NCI-H748 treated with DMSO at 0.1 percent for 48 hours (cell line): ENCODE measurements at places on chromosomes 6 and 20.

DNA sequence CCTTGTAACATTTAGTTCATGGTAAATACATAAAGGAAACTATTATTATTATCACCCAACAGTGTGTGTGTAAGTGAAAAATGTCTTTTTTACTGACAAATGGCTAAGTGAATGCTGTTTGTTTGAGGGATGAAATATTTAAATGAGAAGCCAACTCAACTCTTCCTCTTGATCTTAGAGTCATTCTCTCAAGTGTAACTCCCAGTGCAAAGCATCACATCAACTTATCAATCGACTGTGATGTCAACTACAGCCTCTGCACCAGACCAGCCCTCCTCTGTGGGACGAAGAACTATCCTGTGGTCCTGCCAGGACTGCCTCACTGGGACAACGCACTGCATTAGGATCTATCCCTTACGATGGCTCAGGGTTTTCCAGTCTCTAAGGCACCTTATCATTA is 5.3 kb downstream of the C6orf15 start:
- no peak for DNase-seq

DNA sequence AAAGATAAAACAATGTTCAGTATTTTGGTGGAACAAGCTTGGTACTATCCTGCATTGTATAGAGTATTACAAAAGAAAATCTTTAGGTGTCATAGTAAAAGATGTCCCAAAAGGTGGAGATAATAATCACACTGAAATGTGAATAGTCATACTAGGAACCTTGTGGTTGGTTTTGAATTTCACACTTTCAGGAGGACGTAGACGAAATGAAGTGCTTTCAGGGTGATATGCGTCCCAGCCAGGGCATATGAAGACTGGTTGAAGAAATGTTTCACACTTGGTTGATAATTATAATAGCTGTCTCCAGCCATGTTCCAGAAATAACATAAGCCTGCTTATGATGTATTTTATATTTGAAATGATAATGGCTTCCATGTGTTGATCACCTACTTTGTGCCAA is 60.4 kb downstream of the SCAND1 start:
- DNase-seq, result no peak

DNA sequence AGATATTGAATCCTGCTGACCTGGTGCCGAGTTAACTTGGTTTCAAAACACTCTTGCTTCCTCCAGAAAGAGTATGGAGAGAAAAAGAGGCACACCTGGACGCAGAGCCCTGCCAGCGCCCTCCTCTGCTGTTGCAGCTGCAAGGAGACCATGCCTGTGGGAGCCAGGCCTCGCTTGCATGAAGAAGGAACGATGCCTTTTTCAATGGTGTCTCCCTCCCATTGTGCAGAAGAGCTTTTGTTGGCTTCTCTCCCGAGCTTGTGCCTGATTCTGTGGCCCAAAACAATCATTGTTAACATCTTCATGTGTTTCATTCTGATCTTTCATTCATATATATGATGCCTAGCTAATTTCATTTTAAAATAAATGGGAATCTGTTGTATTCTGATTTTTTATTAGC is 98.1 kb downstream of the FAM120B start:
- DNase-seq, result no peak

- DNase-seq, result peak; percentile 16
Observed at GRCh38 chr20:6122111-6122872, 538 bp downstream of the FERMT1 start.

- peak; percentile 98 for DNase-seq
Observed at GRCh38 chr6:159789377-159790148, at the start of gene TCP1. Gene TCP1 (minus strand): TSS chr6:159789602. CDS start chr6:159789468, 134 bp downstream.

DNA sequence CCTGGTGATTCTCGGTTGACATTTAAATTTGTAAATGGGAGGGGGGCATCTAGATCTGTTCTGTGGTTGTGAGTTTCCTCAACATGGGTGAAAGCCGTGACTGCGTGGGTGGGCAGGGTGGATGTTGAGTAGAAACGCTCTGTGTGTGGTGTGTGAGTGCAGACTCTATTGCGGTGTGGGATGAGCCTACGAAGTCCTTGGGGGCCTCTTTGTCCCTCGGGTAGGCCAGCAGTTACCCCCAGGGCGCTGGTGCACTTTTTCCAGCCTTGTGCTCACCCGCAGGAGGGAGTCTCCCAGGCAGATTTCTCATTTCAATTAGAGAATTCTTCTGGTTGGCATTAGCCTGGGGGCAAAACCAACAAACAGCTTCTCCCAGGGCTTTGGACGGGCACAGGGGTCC is 10.6 kb downstream of the TOX2 start:
- no peak for DNase-seq

GRCh38 chr6:154624038-154624599 is 109.1 kb upstream of the SCAF8 start:
- DNase-seq, result peak; percentile 12

DNA sequence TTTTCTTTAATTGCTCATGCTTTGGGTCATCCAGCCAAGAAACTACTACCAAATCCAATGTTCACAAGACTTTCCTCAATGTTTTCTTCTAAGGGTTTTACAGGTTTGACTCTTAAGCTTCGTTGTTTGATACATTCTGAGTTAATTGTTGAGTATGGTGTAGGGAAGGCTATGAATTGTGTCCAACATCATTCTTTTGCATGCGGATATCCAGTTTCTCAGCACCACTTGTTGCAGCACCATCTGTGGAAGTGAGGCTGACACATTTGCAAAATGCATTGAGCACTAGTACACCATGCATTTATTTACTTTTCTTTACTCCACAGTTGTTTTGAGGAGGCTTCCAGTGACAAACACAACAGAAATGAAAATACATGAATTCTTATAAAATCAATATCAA is 17.2 kb downstream of the MICA start:
- DNase-seq, result no peak

DNA sequence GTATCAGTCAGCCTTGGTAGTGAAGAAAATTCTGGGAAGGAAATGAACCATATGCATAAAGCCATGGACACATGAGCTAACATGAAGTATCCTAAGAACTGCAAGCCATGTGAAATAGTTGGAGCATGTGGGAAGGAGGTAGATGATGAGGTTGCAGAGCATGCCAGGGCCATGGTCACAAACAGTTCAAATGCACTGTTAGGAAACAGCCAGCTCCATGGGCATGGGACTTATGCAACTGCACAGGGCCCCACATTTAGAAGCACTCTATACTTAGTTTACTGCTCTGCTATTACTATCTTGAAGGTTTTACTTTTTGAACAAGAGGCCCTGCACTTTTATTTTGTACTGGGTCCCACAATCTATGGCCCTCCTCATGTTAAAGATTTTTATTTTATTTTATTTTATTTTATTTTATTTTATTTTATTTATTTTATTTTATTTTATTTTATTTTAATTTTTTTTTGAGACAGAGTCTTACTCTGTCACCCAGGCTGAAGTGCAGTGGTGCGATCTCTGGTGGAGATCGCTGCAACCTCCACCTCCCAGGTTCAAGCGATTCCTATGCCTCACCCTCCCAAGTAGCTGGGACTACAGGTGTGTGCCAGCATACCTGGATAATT is 169.1 kb downstream of the IBTK start:
- DNase-seq, result no peak

- DNase-seq, result no peak
Observed at GRCh38 chr20:855466-856360, 22.2 kb downstream of the FAM110A start.

DNA sequence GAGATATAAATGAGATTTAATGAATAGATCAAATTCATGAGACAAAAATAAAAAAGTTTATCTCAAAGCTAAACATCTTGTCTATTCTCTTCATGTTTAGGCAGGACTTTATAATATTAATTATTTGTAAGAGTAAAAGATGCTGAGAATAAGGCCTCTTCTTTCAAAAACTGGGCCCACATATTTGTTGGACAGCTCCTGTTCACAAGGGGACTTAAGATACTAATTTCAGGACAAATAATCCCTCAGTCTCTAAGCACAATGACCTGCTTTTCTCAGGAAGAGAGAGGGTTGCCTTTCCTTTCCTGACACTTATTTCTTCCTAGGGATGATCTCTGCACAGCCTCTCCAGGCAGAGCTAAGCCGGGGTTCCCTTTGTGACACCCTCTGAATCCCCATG is 43.3 kb downstream of the NOX3 start:
- DNase-seq, result no peak

GRCh38 chr6:129744201-129744879 is 34.4 kb upstream of the ARHGAP18 start:
- no peak for DNase-seq

GRCh38 chr6:49565855-49566254 is 15.4 kb downstream of the C6orf141 start:
- DNase-seq, result no peak

DNA sequence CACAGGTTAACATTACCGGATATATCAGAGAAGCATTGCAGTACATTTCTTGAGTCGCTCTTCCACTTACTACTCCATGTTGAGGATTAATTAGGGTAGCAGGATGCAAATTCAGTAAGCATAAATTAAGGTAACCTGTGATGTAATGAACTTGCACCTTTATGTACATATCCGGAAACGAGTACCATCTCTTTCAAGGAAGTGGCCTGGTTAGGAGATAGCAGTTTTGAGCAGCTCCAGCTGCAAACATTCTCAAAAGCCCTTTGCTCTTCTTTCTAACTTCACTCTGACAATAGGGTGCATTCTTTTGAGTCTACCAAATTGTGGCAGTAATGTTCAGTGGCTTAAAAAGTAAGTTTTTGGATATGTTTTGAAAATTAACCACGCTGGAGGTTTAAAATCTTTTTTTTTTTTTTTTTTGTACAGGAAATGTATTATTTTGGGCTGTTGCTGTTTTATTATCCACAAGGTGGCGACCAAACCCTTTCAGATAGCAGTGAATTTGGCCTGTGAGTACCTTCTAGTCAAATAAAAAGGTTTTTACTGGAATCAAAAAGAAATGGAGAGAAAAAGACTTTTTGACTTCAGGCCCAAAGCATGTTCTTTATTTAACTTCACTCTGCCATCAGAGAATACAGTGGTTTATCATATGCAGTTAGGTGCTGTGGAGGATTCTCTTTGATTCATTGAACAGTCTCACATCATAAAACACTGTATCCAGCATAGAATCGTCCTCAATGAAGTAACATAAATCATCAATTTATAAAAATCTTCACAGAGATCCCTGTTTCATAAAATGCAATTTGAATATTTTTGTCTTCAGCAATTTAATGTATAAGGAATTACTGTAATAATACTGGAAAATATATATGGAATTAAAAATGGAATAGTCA is 8.9 kb downstream of the FAM217B start:
- DNase-seq, result peak; percentile 20

DNA sequence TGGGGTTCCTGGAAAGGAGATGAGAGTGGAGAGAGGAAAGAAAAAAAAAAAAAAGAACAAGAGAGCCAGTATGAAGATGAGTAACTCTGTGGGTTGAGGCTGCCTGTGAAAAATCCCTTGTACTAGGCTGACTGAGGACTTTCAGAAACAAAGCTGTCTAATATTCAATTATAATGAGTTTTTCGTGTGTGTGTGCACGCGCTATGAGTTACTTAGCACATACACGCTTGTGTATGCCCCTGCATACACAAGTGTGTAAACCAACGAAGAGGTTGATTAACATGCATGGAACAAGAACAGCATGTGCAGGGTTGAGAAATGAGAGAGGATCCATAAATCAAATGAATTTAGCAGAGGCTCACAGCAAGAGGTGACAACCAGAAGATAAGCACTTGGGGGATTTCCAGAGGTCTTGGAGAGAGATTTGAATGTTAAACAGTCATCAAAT is 4.8 kb upstream of the RBPJL start:
- DNase-seq, result no peak

DNA sequence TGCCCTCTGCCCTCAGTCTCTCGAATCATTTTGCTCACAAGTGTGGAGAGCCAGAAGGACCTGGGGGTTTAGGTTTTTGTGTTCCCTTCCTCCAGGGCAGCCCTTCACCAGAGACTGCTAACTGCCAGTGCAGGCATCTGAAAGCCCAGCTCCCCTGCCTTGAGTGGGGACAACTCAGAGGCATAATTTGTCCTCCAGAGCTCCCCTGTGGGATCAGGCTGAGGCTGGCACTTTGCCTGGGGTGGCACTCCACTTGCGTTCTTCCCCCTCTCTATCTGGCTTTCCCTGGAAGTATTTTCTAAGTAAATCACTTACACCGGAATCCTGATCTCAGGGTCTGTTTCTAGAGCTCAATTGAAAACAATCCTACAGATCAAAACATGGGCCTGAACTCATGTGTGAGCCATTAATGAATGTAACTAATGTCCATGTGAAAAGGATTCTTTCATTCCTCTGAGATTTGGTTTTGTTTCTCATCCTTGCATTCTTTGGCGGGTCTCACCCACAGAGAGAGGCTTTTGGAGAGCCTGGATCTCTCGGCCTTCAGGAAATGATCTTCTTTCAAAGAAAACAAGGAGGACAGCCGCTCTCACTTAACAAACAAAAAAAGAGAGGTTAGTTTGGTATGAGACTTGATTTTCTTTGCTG is 125.7 kb upstream of the RIPOR2 start:
- no peak for DNase-seq

DNA sequence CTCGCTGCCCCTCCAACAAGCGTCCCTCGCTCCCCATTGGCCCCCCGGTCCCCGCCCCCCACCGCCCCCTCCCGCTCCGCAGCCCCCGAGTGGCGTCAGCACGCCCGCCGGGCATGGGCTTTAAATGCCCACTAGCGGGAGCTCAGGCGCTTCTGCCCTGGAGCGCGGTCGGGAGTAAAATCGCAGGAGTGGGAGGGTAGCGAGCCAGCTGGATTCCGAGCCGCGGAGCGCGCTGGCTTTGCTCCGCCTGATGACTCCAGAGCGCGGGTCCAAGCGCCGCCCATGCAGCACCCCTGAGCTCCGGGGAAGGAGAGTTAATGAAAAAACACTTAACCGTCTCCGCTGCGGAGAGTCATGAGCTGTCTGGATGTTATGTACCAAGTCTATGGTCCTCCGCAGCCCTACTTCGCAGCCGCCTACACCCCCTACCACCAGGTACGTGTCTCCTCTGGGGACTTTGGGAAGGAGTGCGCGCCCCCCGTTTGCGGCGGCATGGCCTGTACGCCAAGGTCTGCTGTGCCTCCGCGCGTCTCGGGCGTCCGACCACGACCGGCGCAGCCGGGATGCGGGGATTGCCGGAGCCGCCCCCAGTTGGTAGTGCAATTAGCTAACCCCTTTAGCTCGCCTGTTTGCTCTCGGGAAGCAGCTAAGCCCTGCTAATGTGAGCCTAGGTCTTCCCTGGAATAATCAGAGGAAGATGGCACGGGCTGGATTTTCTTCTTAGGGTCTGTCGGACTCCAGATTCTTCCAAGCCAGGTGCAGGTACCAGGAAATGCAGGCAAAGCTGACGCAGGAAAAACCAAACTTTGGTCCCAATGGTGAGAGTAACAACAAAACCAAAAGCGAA is at the start of gene VGLL2:
Gene VGLL2 (plus strand): TSS at position 149 of the 847 bp plus-strand sequence. CDS start 206 bp downstream, at position 355.
- no peak for DNase-seq

- no peak for DNase-seq
Observed at GRCh38 chr20:23084845-23085365, 1.2 kb downstream of the CD93 start.

DNA sequence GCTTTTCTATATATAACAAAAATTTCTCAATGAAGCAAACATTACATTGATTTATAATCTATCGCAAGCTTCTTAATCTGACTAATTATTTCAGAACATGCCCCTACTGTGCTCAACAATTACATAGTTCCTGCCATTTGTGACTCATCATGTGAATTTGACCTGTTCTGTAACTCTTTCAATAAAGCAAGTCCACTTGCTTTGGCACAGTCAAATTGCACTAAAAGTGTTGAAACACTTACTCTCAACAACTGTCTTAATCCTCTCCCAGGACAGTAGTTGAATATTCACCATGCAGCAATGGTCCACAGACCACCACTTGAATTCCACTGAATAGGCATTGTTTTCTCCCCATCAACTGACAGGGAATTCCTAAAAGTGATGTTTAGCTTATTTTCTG is 67.7 kb upstream of the SPTLC3 start:
- DNase-seq, result no peak

GRCh38 chr6:17318435-17319165 is 37.4 kb downstream of the RBM24 start:
- DNase-seq, result no peak

- DNase-seq, result no peak
Observed at GRCh38 chr6:7188492-7188891, 80.7 kb downstream of the RREB1 start.
